ENCODE measurements at places on chromosomes 4 and X.

DNA sequence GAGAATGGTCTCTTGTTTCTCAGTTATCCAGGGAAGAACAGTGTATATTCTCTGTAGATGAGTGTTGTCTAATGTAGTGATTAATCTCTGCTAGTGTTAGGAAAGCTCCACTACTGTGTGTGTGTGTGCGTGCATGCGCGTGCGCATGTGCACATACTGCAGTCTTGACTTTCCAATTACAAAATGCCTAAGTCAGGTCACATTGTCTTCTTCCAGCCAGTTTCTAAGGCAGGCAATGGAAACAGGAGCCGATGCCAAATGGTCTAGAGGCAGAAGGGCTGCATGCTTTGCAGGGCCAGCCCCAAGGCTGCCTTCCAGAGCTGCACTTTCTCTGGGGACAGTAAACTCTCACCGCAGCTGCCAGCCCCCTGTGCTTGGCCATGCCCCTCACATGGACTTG is 30.5 kb upstream of the NAP1L5 start:
- no peak for DNase-seq

DNA sequence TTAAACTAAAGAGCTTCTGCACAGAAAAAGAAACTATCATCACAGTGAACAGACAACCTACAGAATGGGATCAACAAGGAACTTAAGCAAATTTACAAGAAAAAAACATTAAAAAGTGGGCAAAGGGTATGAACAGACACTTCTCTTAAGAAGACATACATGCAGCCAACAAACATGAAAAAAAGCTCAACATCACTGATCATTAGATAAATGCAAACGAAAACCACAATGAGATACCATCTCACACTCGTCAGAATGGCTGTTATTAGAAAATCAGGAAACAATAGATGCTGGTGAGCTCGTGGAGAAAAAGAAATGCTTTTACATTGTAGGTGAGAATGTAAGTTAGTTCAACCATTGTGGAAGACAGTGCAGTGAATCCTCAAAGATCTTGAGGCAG is 27.8 kb downstream of the PAPSS1 start:
- no peak for DNase-seq

GRCh38 chrX:47361538-47362511 is 8.6 kb upstream of the ZNF157 start:
- no peak for DNase-seq

GRCh38 chr4:20832826-20833225 is 132.6 kb downstream of the PACRGL start:
- DNase-seq = no peak

GRCh38 chr4:7823416-7823824 is 116.2 kb downstream of the AFAP1 start:
- DNase-seq = no peak

DNA sequence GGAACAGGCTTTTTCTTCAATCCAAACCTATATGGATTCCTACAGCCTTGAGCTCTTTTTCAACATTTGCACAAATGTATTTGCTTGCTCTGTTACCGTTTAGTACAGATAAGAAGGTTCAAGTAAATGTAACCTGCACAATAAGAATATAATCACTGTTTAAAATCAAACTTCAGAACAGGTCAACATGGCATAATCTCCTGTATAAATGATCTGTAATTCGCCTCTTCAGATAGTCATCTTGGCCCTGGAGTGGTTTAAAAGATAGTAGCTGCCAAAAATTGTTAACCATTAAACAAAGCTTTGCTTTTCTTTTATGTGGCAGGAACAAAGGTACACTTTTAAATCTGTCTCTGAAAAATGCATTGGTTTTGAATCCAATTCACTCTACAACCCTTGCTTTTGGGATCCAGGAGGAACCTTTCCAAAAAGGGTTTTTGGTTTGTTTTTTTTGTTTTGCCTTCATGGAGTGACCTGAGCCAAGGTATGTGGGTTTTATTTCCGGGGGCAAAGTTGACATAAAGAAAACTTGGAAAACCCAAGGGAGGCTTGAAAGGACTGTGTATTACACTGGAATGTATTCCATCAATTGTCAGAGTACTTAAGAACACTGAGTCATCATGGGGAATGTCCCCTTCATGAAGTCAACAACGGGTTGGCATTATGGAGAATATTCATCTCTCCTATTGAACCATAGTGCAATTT is 210.4 kb upstream of the HCCS start:
- DNase-seq = no peak

DNA sequence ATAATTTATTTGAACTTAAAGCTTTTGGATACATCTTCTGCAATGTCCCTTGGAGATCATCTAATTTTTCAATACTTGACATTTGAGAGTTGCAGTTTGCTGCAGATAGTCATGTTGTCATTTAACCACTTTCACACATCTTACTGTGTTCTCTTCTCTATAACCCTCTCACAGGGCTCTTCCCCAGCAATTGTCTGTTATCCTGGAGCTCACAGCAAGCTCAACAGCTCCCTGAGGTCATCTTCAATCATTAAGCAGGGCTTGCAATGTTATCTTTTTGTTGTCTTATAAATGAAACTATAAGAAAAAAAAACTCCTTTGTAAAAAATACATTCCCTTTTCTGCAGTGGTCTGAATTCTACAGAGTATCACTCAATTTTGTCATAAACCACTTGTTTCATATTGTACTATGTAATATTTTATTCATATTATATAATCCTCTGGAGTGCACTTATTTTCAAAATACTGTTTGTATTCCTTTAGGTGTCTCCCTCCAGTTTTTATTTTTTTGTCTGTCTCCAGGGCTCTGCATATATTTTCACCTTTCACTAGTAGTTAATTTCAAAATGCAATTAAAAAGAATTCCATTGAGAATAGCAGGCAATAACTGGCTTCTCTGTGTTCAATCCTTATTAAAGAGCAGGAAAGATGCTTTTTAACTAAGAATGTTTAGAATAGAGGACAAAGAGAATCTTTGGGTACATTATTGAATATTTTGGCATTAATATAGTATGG is 106.3 kb upstream of the ARSJ start:
- no peak for DNase-seq

- DNase-seq = no peak
These were observed 279.2 kb downstream of the QDPR start for GRCh38 chr4:17232566-17233253.

DNA sequence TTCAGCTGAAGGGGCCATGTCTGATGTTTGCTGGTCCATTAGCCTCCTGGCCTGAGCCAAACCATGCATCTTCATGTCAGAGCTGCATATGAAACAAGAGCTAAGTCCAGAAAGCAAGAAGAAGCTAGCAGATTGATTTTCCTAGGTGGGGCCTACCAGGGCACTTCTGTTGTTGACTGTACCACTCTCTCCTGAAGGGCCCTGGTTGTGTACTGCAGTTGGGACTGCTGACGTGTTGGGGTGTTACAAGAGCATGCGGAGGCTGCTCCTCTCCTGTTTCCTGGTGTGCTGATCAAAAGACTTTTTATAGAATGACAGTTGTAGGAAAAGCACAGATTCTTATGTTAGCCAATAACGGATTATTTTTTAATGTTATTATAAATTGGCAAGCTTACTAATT is 145.1 kb downstream of the TBL1X start:
- no peak for DNase-seq

DNA sequence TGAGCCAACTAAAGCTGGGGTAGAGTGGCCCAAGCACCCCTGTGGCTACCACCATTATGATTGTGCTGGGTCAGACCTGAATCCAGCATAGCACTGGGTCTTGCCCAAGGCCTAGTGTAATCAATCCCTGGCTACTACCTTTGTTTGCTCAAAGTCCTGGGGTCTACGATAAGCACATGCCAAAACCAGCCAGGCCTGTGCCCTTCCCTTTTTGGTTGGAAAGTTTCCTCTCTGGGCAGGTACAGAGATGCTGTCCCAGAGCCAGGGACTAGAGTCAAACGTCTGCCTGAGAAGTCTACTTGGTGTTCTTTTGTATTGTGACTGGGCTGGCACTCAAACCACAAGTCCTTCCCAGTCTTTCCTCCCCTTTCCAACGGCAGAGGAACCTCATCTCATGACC is 371.5 kb upstream of the MAGEC2 start:
- no peak for DNase-seq

All from activated naive CD4-positive, alpha-beta T cell (primary cell).